ENCODE measurements at places on chromosomes 13 and 19. TPM values are rescaled to one million over a fixed set of nuclear protein-coding genes. Genes with fewer than 3 reads are reported as not detected.

TNFRSF19 gene
- polyA plus RNA-seq, result 52.5 TPM

SIGLEC10 gene
- polyA plus RNA-seq, result 0.86 TPM

SETDB2 gene
- 19.4 TPM for polyA plus RNA-seq

POMP gene
- polyA plus RNA-seq, result 105 TPM

NCAN gene
- polyA plus RNA-seq, result 0.09 TPM

FRY gene
- polyA plus RNA-seq, result 44.1 TPM

All from left renal cortex interstitium (tissue), 4 donors.